ENCODE measurements at places on chromosomes 7 and 10.

GRCh38 chr10:78542141-78542489 is 508.5 kb downstream of the RPS24 start:
- no peak for DNase-seq

GRCh38 chr7:99728615-99729014 is 6.4 kb downstream of the CYP3A7 start:
- no peak for DNase-seq

DNA sequence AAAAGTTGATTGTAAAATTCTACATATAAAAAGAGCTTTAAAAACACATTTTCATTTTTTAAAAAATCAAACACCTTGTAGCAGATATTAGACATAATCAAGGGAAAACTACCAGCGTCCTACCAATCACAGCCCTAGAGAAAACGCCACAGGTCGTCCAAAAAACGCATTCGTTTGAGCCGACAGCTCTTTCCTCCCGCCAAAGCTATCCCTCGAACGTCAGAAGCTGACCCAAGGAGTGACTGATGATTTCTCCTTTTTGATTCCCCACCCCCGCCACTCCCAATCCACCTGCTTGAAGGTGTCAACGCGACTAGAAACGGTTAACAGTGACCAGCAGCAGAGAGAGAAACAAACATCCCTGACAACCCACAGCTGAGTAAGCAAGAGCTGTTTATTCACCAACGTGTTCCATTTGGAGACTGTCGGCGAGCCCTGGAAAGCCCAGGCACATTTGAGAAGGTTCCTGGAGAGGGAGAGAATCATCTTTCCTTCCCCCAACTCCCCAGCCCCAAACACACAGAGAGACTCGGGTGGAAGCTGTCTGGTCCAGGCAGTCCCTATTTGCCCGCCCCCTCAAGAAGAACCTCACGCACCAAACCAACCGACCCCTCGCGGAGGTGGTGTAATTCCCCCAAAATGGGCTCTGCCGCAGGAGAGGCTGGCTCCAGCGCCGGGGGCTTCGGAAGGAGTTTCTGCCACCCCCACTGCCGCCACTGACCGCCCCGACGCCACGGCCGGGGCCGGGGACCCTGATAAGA is 622 bp downstream of the CPEB3 start:
- DNase-seq: peak; percentile 27

DNA sequence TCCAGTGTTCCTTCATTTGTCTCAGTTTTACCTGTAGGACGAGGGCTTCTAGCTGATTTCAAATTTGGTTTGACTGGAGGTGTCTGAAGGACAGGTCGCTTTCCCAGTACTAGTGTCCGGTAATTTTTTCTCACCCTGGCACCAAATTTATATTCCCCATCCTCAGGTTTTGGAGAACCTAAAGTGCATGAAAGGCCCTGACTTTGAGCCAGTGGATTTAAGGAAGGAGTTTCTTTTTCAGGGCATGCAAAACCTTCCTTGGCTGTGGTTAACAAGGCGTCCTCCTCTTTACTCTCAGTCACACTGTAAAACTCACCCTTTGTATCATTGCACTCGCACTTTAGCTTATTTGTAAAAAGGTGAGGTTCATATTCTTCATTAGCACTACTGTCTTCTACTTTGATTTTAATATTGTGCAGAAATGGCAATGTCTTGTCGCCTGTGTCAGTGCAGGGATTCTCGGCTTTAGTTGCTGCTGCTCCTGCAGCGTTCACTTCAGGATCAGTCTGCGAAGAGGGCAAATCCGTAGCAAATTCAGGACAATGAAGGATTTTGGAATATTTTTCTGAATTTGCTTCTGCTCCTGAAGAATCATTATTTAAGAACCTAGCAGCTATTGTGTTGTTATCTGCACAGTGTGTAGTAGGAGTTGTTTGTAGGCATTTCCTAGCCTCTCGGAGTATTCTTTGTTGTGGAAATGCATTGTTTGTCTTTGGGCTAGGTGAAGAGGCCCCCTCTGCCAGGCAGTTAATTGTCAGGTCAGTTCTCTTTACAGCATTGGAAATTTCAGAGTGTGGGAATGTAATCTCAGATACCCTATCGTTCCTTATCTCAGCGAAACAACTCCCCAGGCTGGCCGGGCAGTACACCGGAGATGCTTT is 9.9 kb downstream of the SKIDA1 start:
- DNase-seq: no peak

- no peak for DNase-seq
Measured at GRCh38 chr7:36037121-36037662, 115.9 kb upstream of the EEPD1 start.

- DNase-seq: peak; percentile 38
Measured at GRCh38 chr7:105352018-105352612, 36.6 kb downstream of the SRPK2 start.

DNA sequence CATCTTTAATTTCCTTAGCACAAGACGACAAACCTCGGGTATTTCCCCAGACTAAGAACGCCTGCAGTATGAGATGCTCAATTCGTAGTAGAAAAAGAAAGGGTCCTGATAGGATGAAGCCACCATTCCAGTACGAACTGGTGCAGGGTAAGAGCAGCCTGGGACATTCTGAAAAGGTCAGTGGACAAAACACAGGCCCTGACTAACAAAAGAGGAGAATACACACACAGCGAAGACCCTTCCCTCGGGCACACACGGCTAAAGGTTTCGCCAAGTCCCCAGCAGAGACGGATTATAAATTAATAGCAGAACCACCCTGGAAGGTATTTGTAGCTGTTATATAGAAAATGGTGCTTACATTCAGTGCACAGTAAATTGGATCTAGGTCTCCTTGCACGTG is 137.6 kb downstream of the SKIDA1 start:
- DNase-seq: no peak

- DNase-seq: no peak
Measured at GRCh38 chr10:103986360-103986759, 19.4 kb downstream of the SLK start.

DNA sequence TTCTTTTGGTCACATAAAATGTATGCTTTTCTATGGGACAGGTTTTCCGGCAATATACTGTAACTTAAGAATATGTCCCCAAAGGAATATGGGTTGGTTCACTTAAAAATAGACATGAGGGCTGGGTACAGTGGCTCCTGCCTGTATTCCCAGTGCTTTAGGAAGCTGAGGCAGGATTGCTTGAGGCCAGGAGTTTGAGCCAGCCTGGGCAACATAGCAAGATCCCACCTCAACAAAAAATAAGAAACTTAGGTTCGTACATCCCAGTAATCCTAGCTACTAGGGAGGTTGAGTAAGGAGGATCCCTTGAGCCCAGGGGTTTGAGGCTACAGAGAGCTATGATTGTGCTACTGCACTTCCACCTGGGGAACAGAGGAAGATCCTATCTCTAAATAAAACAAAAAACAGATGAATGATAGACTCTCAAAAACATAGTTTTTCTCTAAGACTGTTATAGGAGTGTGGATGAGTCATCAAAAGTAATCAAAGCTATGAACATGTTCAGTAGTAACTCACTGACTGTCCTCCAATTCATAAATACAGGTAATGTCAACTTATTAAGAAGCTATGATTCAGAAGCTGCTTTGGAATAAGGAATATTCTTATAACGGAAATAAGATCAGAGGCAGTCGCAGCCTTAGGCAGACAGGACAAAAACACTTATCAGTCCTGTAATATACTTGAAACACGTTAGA is 2.6 kb upstream of the SEC31B start:
- no peak for DNase-seq

DNA sequence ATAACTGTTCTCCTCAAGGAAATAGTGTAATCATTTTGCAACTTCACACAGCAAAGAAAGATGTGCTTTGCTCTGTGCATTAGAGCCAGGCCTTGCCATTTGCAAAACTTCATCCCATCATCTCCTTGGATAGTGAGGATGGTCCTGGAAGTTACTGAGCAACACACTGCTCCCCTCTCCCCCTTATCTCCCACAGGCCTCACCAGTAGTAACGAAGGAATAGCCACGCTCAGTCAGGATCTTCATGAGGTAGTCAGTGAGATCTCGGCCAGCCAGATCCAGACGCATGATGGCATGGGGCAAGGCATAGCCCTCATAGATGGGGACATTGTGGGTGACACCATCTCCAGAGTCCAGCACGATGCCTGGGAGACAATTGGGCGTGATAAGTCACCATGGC is 11.5 kb downstream of the ACTA2 start:
- no peak for DNase-seq

DNA sequence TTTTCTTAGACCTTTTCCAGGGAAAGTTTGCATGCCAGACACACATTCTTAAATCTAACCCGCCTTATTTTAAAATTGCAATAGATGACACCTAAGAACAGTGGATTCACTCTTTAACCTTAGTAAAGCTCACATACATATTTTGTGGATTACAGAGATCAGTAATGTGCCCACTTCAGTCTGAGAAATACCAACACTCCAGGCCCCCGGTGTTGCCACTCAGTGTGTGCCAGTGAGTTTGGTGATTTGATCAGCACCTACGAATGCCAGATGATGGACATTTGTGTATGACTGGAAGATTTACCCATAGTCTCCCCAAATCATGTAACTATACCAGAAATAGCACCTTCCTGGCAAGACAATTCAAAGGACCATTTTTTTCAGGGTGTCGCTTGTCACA is 2.6 kb downstream of the LRRN3 start:
- no peak for DNase-seq

GRCh38 chr10:35934642-35934995 is 292.5 kb upstream of the FZD8 start:
- no peak for DNase-seq

DNA sequence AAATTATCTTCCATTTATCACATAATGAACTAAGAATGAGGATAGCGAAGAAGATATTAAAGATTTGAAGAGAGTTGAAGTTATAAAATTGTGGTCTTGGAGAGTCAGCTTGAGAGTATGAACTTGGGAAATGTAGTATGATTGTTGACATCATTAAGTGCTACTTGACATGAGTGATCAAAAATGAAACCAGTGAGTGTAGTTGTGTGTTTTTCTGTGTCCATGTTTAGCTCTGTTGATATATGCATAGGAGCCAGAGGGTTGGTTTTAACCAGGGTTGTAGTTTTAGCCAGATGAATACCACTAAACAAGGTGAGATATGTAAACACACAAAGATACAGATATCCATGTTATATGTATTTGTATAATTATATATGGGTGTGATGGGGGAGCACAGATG is 6.2 kb downstream of the TMEM106B start:
- no peak for DNase-seq

DNA sequence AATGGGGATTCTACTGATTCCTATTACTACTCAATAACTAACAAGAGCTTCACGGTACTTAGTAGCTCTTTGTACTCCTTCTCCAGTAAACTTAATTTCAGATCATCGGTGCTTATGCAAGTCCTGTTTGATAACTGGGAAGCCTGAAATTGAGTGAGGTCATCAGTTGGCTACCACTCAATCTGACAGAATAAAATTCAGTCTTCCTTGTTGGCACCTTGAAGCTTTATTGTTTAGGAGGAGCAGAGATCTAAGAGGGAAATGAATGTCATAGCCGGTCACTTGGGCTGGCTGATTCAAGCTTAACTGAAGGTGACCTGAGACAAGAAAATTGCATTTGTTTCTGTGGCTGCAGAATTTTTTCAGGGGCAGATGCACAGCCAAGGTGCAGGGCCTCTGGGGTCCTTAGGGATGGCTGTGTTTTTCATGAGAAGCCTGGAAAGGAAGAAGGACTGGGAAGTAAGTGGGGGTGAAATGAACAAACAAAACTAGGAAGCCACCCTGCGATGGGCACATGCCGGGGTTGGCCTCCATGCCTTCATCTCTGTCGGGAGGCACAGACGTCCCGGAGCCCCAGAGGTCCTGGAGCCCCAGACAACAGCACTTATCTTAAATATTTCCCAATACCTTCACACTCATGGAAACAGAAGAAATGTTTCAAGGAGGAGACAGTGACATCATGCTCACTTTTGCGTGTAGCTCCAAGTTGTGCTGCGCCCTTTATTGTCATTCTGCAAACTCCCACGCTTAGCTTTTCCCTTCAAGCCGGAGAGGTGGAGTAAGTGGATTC is 85.0 kb upstream of the KIF5B start:
- no peak for DNase-seq

GRCh38 chr10:35986756-35987502 is 344.8 kb upstream of the FZD8 start:
- no peak for DNase-seq

- DNase-seq: no peak
Measured at GRCh38 chr7:158204453-158204852, 383.2 kb downstream of the PTPRN2 start.

- DNase-seq: no peak
Measured at GRCh38 chr10:63681993-63682697, 160.9 kb downstream of the REEP3 start.

- no peak for DNase-seq
Measured at GRCh38 chr7:33750177-33750576, 155.2 kb upstream of the BMPER start.

- DNase-seq: no peak
Measured at GRCh38 chr10:122725768-122726167, 26.1 kb upstream of the C10orf120 start.

DNA sequence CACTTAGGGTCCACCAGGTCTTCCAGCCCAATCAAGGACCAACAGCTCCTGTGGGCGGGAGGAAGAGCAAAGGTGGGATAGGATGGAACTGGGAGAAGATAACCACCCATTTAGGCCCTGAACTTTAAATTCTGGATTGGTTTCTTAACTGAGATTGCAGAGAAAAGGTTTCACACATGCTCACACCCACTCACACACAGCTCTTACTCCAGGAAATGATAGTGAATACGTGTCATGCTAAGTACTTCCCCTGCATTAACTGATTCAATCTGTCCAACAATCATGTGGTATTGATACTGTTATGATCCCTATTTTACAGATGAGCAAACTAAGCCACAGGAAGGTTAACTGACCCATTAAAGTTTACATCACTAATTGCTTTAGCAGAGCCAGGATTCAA is 4.6 kb upstream of the CYP3A4 start:
- DNase-seq: no peak

DNA sequence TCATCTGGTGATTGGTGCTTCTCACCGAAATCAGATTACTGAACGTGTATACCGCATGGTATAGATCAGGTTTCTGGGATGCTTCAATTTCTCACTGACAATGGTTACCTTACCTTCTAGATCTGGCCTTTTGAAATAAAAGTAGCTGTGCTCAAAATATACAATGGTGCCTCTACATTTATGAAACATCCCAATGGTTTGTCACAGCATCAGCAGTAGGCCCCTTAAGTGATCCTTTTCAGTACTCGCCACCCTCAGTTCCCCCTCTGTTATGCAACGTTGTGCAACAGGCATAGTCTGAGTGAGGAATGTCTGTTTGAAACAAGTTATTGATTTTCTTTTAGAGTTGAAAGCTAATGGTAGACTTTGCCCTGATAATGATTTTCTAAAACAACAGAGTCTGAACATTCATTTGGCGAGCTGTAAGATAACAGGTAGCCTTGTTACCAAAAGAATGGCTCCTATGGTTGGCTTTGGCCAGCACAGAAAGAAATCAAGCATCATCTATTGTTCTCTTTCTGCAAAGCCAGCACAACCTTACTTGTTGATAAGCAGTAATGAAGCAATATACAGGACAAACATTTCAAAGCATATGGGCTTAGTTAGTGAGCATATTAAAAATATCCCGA is 693.9 kb downstream of the PARD3 start:
- no peak for DNase-seq

DNA sequence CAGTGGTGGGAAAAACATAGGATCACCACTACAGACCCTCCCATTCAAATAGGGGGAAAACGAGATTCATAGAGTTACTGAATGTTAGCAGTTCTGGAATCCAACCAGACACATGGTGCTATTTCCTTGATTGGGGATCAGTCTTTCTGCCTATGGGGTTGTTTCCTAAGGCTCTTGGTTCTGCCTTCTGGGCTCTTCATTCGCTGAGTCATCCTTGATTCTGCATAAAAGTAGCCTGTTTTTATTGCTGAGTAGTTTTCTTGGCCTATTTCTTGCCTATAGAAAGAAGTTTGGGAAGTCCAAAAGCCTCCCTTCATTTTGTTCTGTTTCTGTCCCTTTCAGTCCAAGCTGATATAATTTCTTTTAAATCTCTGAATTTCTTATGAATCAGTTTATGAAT is 99.3 kb upstream of the OIT3 start:
- DNase-seq: no peak
